ENCODE measurements at places on chromosomes 1 and 21. TPM values are rescaled to one million over a fixed set of nuclear protein-coding genes. Genes with fewer than 3 reads are reported as not detected.

DNA sequence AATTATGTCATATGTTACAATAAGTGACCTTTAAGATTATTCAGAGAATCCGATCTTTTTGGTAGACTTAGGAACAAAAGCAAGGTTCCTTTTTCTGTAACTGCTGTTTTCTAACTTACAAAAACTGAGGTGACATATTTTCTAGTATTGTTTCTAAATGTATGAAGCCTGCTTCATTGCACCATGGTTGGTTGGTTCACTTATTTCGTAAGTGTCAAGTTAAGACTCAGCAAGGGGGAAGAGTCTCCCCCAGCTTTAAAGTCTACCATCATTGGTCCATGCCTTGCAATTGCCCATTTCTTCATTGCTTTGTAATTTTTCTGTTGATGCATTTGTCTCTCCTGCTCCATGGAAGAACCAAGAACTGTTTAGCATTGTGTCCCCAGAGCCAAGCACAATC, 136.9 kb downstream of the DISC1 start:
- H3K36me3 ChIP-seq: no peaks in the 10 kb centered on the region
- no peaks in the 10 kb centered on the region for H3K4me1 ChIP-seq
- no peak overlapping the region for H3K4me3 ChIP-seq
- no peak for DNase-seq

The PPFIA4 gene
- total RNA-seq: 2.7 TPM

The GAS5 gene
- total RNA-seq: 216 TPM

The KRTAP22-1 gene
- not detected for total RNA-seq

- no peaks in the 10 kb centered on the region for H3K36me3 ChIP-seq
- H3K4me3 ChIP-seq: no peak overlapping the region
- no peak for DNase-seq
- no peaks in the 10 kb centered on the region for H3K4me1 ChIP-seq
- H3K27me3 ChIP-seq: no peaks in the 10 kb centered on the region
- H3K27ac ChIP-seq: no peak overlapping the region
These were observed 48.5 kb downstream of the C8B start for GRCh38 chr1:56917356-56917755.

GRCh38 chr1:236253918-236254637, 27.7 kb downstream of the ERO1B start:
- H3K4me1 ChIP-seq: peaks cover 6% of the 10 kb centered on the region
- DNase-seq: no peak
- peaks cover 4% of the 10 kb centered on the region for H3K36me3 ChIP-seq
- no peak overlapping the region for H3K4me3 ChIP-seq
- H3K27ac ChIP-seq: no peak overlapping the region

DNA sequence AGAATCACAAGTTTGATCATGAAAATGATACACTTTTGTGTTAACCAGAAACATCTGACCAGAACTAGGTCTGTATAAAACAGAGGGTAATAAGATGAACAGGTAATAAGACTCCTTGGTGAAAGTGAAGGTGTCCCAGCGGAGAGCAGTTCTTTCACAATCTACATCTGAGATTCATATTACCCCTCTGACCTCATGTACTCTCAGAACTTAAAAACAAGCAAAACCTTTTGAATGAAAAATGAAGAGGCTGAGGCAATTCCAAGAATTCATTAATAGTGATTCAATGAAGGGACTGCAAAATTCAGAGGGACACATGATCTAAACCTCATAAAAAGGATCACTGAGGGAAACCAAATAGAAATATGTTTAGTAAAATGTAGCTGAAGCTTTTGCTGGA, 10.9 kb upstream of the MPZL1 start:
- peak overlapping the region; percentile 2 for H3K27ac ChIP-seq
- no peak for DNase-seq
- H3K27me3 ChIP-seq: no peaks in the 10 kb centered on the region
- H3K4me3 ChIP-seq: no peak overlapping the region
- no peaks in the 10 kb centered on the region for H3K36me3 ChIP-seq

DNA sequence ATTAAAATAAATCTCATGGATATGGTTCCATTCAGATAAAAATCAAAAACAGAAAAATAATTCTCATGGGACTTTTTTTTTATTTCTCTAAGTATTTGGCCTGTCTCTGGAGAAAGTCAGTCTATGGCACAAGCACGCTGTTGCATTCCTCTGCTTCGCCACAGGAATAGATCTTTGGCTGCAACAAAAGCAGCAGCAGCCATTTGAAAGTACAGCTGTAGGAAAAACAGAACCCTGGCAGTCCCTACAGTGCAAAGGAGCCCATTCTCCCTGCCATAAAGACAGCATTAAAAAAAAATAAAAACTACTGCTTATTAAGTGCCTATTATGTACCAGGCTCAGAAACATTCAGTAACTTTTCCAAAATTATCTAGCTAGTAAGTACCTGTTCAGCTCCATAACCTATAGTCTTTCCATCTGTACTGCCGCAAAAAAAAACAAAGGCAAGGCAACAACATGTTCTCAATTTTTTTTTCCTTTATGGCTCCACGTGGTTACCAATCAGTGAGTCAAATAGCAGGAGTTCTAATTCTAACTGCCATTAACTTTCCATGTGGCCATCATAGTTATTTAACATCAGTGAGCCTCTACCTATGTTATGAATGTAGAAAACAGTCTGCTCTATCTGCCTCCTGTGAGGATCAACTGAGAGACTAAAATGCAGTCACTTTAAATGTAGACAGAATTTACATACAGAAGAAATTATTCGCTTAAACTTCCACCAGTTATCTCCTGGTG, 22.7 kb downstream of the SLC35D1 start:
- H3K4me3 ChIP-seq: no peak overlapping the region
- H3K27me3 ChIP-seq: no peaks in the 10 kb centered on the region
- no peak overlapping the region for H3K27ac ChIP-seq
- no peaks in the 10 kb centered on the region for H3K36me3 ChIP-seq
- no peaks in the 10 kb centered on the region for H3K4me1 ChIP-seq

- no peaks in the 10 kb centered on the region for H3K36me3 ChIP-seq
- H3K27me3 ChIP-seq: no peaks in the 10 kb centered on the region
- H3K4me3 ChIP-seq: no peak overlapping the region
- DNase-seq: no peak
These were observed 96.7 kb downstream of the ESRRG start for GRCh38 chr1:216626394-216627067.

The VHLL gene
- not detected for total RNA-seq

The SMCP gene
- not detected for total RNA-seq
